Stimulated activated CD4-positive, alpha-beta T cell treated with anti-CD3 and anti-CD28 coated beads, TNF-alpha, amount 100 ng/mL, for 48 hours (primary cell): ENCODE measurements at places on chromosomes 16 and 17.

- no peak for DNase-seq
Observed at GRCh38 chr17:65277576-65277975, 140.4 kb downstream of the RGS9 start.

DNA sequence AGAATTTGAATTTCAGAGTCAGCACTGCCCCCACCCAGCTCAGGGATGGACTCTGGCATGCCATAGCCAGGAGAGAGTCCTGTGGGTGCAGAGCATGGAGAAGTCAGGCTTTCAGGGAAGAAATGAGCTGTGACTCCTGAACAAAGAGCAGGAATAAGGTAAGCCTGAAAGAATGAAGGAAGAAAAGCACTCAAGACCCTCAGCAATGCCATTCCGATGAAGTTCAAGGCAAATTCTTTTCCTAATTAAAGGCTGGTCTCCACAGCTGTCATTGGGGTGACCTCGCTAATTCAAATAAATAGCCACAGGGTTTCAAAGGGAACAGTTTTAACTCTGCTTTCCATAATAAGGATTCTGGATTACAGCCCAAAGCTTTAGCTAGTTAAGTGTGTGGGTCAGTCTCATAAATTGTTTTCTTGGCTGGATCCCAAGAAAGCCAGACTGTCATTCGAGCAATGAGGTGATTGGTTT lies 31.7 kb downstream of the TOM1L2 start:
- DNase-seq, result no peak

- no peak for DNase-seq
Observed at GRCh38 chr17:1108478-1108764, 71.4 kb downstream of the ABR start.

- DNase-seq, result no peak
Observed at GRCh38 chr17:47197821-47198220, 8.7 kb upstream of the CDC27 start.

- DNase-seq, result no peak
Observed at GRCh38 chr17:45171338-45172231, 9.9 kb downstream of the HEXIM2 start.

DNA sequence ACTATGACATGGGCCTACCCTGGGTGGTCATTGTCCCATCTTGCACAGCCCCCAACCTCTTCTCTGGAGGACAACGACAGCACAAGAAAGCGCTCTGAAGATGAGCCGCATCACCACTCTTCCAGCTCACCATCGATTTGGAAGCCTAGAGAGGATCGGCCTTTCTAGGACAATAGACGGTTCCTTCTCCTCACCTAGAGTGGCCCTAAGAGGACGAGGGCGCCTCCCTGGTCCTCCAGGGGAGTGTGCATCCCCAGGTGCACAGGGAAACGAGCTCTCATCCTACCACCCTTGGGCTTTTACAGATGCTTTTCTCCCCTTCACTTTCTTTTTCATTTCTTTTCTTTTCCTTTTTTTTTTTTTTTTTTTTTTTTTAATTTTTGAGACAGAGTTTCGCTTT lies 20.3 kb upstream of the SLC52A1 start:
- no peak for DNase-seq

DNA sequence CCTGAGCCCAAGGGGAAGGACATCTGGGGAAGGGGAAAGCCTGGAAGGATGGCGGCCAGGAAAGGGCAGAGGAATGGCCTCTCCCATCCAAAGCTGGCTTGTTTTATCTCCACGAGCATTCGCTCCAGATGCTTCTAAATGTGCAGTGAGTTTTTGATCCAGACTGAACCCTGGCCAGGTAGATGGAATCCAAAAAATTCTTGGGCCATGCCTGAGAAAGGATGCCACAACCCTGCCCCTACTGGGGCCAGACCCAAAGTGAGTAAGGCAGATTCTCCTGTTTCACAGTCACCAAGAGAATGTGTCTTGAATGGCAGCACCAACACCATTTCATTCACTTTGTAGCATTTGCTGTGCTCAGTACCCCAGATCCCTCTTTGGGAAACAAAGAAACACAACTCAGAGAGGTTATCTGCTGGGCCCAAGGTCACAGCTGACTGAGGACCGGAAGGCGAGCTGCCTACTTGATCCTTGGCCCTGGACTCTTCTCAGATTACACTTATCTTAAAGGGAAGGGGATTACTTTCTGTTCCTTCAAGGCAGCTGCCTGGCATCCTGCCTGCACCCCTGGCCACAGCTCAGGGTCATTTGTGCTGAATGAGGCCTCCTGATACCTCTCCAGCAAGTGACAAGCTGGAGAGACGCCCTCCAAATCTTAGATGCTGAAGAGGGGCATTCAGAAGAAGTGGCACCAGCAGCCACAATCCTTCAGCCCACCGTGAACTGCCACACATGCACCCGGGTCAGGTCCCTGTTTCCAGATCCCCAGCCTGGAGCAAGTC lies 3.6 kb downstream of the LRRC75A start:
- no peak for DNase-seq

DNA sequence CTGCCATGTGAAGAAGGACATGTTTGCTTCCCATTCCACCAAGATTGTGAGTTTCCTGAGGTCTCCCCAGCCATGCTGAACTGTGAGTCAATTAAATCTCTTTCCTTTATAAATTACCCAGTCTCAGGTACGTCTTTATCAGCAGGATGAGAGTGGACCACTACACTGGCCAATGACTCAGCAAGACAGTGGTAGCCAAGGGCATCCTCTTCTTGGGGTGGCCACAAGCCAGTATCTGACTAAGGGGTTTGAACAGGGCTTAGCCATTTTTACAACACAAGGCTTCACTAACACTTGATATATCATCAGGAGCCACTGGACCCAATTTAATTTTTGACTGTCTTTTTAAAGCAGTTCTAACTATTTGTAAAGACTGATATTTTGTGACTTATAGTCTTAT lies 21.1 kb upstream of the KRT24 start:
- no peak for DNase-seq

DNA sequence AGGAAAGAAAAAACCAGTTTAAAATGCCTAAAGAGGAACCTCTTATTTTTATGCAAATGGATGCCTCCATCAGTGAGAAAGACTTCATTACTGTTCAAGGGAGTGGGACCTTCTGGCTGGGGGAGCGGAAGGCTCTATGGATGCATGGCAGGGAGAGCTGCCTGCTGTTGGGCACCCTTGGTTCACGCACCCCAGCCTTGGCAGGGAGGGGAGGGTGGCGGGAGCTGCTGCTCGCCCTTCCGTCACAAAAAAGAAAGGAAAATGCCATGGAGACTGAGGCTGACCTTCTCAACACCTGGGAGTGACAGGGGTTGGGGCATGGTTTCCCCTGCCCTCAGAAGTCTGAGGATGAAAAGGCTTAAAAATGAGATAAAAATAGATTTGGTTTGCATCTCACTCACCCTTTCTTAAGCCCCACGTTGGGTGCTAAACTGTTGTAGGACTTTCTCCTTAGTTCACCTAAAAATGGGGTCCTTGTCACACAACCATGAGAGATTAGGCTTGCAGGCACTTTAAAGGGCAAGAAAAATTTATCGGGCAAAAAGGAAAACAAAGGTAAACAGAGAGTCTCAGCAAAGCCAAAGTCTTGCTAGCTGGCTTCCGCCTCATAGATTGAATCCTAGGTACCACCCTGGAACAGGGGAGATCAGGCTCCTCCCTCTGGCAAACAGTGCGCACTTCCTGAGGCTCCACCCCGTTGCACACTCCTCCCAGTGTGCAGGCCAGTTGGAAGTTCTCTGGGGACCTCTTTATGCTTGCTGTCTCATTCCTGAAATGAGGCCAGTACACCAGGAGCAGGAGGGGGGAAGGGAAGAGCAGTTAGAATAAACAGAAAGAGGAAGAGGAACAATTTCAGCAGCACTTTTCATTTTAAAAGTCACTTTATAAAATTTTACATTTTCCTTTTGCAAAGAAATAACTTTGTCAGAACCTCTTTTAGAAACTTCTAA lies 31.6 kb downstream of the PHKB start:
- no peak for DNase-seq

DNA sequence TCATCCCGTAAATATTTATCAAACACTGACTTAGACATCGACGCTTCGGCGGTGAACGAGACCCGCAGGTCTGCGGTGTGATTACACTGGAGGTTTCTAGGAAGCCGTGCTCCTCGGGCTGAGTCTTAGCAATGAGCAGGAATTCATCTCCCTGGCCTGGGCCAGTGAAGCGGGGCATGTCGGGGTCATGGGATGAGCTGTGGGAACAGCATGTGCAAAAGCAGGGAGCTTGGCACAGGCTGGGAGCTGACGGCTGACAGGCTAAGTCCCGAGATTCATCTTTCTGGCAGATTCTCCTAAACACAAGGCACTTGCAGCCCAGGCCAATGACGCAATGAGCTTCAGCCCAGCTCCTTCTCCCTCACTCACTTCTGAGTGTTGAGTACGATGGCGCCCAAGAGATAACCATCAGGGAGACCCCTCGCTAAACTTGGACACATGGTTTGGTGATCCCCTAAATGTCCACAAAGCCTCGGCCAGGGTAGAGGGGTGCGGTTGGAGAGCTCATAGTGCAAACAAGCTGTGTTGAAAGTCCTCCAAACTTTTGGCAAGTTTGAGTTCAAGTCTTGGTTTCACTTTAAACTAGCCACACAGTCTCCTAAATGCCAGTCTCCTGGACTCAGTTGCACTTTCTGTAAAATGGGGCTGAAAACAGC lies 12.8 kb downstream of the CRISPLD2 start:
- DNase-seq, result no peak

GRCh38 chr16:31477220-31478216 lies 5.4 kb upstream of the SLC5A2 start:
- DNase-seq, result no peak

DNA sequence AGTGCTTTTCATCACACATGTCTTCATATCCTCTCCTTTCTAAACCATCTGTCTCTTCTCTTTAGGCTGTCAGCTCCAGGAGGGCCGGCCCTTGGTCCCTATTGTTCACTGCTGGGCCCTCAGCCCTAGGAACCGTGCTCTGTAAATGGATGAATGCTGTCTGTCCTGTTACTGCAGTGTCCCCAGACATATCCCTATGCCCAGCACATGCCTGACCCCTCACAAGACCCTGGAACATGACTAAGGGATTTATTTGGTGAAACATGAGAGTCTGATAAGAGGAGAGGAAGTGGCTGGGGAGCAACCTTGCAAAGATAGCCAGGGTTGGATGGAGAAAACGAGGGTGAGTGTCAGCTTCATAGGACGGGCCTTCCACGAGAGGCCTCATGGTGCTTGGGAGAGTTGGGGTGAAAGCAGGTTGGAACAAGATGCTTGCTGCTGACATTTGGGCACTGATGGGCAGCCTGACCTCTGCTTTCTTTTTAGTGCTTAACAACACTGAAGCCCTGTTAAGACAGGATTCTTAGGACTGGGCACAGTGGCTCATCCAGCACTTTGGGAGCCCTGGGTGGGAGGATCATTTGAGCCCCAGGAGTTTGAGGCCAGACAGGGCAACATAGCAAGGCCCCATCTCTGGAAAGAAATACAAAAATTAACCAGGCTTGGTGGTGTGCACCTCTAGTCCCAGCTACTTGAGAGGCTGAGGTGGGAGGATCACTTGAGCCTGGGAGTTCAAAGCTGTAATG lies 39.0 kb downstream of the ABCC1 start:
- DNase-seq, result no peak

DNA sequence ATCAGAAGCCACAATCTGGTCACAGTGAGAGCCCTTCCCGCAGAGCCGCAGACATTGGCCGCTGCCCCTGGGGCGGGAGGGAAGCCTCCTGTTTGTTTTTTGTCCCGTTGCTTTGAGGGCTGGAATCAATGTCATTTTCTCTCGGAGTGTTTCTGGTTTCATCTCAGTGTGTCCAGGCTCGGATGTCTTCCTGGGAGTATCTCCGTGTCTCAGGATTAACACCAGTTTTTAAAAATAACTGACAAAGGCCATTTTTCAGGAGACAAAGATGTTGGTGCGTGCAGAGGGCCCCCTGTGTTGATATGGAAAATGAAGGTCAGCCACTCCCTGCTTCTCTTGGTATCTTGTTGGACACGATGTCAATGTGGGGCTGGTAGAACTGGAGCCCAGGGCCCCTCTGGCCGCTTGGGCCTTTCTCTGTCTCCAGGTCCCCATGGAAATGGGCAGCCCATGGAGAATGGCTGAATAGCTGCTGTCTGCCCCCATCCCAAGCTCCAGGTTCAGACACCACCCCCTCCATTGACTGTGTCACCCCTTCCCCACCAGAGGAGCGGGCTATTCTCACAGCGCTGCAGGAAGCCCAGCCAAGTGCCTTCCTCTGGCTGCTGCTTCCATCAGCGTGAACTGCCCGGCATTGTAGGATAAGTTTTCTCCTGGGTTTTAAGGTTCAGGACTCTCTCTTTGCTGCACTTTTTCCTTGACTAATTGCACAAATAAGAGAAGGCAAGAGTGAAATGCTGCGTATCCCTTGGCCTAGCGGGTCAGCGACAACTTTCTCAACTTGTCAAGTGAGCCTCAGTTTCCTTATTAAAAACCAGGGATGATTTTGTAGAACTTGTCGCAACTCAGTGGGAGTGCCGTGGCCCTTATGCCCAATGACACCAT lies 72.2 kb upstream of the METTL9 start:
- no peak for DNase-seq

DNA sequence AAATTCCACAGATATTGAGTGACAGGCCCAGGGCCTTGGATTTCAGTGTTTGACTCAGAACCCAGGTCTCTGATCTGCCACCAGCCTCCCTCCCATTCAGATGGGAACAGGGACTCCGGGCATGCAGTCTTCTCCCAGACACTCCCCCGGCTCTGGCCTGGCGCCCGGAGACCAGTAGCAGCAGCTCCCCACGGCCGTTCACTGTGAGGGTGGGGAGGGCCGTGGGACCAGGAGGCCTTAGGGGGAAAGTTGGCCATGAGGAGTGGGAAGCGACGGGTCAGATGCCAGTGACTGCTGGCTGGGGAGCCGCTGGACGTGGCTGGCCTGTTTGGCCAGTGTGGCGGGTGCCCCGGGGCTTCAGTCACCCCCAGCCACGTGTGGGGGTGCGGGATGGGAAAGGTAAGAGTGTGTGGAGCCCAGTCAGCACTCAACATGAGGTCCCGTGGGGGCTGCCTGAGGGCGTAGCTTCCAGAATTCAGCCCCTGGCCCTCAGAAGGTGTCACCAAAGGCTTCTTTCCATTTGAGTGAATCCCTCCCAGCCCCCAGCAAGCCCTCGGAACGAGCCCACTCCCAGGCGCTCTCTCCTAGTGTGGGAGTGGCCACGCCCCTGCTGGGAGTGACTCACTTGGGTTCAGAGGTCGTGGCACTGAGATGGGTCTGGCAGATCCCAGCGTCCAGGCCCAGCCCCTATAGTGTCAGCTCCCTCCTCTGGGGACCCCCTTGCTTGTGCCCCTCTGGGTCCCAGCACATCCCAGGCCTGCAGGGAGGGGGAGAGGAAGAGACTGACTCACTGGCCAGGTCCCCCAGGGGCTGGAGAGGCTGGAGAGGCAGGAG lies 309.4 kb downstream of the SEC14L1 start:
- DNase-seq, result no peak

GRCh38 chr17:81121841-81122733 lies 43.2 kb upstream of the PVALEF start:
- no peak for DNase-seq

- no peak for DNase-seq
Observed at GRCh38 chr16:55014022-55014421, 83.4 kb downstream of the IRX5 start.

DNA sequence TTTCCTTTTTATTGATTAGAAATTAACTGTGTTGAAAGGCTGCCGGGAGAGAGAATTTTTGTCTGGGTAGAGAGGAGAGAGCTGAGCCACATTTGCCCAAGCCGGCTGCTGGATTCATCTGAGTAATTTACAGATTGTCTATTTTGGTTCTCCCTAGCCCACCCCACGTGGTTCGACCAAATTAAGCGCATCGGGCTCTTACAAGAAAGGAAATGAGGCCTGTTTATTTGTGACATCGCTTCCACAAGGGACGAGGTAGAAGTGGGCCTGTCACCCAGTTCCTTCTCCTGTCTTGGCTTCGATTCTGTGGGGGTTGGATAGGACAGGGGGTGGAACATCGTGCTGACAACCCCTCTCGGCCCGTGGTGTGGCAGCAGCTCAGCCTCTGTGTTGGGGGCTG lies 42.9 kb downstream of the SYT17 start:
- no peak for DNase-seq

GRCh38 chr16:30896261-30896888 lies at the start of gene CTF1:
Gene CTF1, plus strand, starts transcription at chr16:30896614. Its CDS starts 30 bp downstream, at chr16:30896644.
- DNase-seq, result no peak
